Fibroblast of skin of left biceps (primary cell): ENCODE measurements at places on chromosomes 4 and X.
A peak's percentile ranks its signal among the peaks of the same experiment; 100 is the strongest.

GRCh38 chr4:20570981-20571715 is 129.1 kb upstream of the PACRGL start:
- DNase-seq = no peak

DNA sequence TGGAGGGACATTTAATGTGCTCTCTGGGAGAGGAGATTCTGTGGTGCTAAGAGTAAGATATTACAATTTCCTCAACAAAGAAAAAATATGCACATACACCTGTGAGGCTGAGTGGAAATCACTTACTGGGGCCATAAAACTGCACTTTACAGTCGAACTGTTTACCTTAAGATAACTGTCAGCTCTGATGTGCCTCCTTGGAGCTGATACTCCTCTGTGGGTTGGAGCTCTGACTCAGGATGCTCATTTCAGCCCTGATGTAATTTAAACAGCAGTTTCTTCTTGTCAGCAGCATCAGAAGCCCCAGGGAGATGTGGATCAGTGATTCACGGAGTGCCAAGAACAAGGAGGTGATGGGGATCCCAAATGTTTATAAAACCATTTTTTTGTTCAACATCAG is 241.9 kb upstream of the SFRP2 start:
- DNase-seq = no peak

DNA sequence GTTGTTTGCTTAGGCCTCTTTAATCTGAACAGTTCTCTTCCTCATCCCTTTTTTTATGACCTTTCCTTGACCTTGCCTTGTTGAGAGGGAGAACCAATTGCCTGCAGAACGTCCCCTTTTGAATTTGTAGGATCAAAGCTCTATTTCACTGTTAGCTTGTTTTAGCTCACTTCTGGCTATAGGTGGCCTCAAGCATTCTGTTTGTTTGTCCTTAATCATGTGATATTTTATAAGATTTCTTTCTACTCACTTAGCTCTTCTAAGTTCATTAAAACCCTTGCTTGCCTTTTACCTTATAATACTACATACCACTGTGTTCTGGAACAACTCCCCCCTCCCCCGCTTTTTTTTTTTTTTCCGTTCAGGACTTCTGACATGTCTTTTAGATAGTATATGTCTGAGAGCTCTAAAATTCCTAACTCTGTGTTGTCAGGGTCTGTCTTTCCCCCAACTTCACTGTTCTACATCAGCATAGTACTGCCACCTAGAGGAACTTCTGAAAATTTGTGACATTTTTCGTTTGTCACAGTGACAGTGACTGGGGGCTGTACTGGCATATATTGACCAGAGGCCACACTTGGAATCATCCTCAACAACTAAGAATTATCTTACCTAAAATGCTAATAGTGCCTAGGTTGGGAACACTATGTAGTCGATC is 128.5 kb downstream of the LARP7 start:
- no peak for DNase-seq

DNA sequence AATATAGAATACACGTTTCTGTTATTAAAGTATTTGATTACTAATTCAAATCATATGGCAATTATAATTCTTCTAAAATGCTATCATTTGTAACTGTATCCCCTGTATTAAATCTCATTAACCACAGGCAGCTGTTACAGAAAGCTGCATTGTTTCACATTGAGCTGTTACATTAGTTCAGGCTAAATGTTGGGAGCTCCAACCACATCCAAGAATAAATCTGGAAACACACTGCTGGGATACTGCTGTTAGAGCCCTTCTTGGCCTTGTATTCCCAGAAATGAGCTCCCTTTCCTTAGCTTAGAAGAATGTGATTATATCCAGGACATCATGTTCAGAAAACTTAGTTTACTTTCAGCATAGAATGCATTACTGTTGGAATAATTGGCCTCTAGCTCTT is 48.2 kb downstream of the GUCY1B1 start:
- DNase-seq = peak; percentile 96

- peak; percentile 49 for DNase-seq
Observed at GRCh38 chrX:46547857-46548256, 2.6 kb upstream of the ZNF674 start.

DNA sequence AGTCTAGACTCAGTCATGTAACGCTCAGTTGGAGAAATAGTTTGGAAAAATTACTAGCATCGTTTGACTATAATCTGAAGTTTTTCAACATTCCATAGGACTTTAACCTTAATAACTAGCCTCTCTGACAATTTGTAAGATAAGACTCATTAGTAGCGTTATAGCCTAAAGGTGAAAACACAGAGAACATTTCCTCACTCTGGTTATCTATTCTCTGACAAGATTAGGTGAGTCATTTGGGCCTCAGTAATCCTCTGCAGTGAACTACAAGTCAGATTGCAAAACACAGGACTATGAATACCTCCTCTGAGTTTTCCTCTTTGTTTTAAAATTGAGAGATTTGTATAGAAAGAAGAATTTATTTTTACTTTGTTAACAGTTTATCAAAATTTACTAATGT is 31.8 kb upstream of the PDLIM5 start:
- peak; percentile 6 for DNase-seq

DNA sequence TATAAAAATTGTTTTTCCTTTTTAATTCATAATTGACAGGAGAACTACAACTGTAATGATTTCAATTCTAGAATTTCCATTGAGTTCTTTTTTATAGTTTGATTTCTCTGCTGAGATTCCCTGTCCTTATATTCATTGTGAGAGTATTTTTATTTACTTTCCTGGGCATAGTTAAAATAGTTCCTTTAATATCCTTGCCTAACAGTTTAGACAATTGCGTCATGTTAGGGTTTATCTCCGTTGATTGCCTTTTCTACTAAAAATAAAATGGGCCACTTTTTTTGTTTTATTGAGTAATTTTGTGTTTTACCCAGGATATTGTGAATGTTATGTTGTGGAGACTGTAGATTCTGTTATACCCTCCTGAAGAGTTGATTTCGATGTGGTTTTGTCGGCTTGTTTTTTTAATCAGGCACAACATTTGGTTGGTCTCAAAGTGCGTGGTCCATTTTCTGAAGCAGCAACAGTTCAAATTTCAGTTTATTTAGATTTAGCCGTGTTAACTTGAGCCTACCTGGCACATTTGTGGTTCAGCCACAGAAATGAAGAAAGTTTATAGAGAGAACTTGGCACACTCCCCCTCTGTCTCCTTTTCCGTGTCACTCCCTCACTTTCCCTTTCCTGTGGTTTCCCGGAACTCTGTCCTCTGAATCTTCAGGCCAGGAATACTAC is 16.0 kb upstream of the PRRG1 start:
- no peak for DNase-seq

- no peak for DNase-seq
Observed at GRCh38 chr4:78809928-78810835, 34.0 kb downstream of the BMP2K start.

- no peak for DNase-seq
Observed at GRCh38 chr4:184812199-184812542, 13.6 kb downstream of the ACSL1 start.

GRCh38 chr4:108159845-108160244 is 8.9 kb downstream of the LEF1 start:
- no peak for DNase-seq
